WTC11 (cell line): ENCODE measurements at places on chromosomes 12 and 14.

GRCh38 chr12:67411562-67411961 lies 142.4 kb downstream of the CAND1 start:
- DNase-seq, result no peak

DNA sequence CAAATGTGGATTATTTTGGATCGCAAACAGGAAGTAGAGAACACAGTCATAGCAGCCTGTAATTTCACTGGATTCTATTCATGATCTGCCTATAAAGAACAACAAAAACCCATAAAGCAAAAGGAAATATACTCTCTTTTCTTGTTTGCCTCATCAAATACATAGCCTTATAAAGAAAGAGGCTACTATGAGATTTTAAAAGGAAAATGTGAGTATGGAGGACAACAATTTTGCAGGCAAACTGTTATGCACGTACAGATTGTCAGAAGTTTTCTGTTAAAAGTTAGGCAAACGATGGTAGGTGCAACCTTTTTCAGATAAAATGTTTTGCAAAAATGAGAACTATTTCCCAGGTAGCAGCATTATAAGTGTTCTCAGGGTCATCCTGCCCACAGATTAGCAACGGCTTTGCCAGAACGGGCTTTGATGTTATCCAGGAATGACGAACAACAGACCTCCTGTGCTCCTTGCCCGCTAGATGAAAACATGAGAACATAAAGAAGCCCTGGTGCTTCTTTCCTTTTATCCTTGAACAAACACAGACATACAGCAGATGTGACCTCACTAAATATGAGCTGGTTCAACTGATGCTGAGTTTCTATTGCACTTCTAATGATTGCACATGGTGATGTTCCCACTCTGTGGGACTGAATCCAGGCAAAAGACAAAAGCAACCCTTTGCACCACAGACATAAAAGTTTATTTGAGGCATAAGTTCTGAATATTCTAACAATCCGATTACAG lies 88.1 kb downstream of the ITPR2 start:
- DNase-seq, result no peak

GRCh38 chr12:131102493-131102931 lies 148.8 kb downstream of the ADGRD1 start:
- no peak for DNase-seq

- no peak for DNase-seq
Measured at GRCh38 chr12:124301084-124301654, 6.3 kb downstream of the RFLNA start.

GRCh38 chr12:13719986-13720385 lies 261.4 kb downstream of the GRIN2B start:
- DNase-seq, result no peak

DNA sequence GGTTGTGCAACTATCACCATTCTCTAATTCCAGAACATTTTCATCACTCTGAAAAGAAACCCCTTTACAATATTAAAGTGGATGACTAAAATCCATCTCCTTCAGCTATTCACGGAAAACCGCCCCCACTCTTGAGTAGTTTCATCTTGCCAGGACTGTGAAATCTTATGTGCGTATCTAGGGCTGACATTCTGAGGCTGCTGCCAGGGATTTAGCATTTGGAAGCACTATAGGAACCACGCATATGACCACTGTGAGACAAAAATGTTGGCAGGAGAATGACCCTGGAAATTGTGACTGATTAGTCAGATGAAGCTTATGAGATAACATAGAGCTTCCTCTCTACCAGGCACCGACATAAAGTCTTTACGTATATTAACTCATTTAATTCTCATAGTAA lies 305.2 kb upstream of the PDE3A start:
- DNase-seq, result no peak

DNA sequence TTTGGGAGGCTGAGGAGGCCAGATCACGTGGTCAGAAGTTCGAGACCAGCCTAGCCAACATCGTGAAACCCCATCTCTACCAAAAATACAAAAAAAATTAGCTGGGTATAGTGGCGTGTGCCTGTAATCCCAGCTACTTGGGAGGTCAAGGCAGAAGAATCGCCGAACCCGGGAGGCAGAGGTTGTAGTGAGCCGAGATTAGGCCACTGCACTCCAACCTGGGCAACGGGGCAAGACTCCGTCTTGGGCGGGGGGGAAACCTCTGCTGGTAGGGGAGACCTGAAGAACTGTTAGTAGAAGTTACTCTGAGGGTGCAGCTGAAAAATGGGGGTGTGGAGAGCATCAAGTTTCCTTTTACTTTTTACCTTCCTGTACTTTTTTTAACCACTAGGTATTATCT lies 2.2 kb upstream of the LRP1 start:
- DNase-seq, result no peak

- DNase-seq, result no peak
Measured at GRCh38 chr14:53226553-53226952, 73.4 kb upstream of the DDHD1 start.

- DNase-seq, result no peak
Measured at GRCh38 chr12:66725031-66725430, 46.2 kb upstream of the GRIP1 start.

DNA sequence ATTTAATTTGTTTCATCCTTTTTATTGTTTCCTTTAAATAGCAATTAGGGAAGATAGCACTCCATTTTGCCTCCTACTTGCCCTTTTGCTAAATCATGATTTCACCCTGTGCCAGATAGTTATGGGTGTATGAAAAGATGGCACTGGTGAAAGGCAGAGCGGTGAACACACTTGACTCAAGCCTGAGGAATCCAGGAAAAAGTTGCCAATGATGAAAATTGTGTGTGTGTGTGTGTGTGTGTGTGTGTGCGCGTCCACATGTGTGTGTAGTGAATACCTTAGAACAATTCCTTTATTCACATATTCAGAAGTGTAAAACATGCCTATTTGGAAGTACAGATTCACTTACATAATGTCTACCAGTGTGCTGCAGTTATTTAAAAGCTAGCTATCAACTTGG lies 123.8 kb downstream of the PTCSC3 start:
- DNase-seq, result no peak

GRCh38 chr12:120536064-120536791 lies 2.1 kb downstream of the RNF10 start:
- DNase-seq, result no peak

DNA sequence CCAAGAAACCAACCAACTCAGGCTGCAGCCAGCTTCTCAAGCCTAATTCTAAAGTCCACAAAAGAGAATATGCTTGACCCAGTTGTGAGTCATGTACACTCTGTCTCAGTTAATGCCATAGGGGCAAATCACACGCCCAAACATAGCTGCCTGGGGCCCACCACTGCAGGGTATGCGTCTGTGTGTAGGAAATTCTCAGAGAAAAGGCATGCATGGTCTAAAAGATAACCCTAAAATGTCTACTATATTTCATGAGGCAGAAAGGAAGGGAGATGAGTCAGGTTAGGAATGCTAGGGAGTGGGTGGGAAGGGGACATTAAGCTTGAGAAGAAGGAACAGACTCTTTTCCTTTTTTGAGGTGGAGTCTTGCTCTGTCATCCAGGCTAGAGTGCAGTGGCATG lies 22.3 kb upstream of the SPTLC2 start:
- DNase-seq, result no peak

GRCh38 chr12:96701856-96702255 lies 205.2 kb upstream of the NEDD1 start:
- no peak for DNase-seq

GRCh38 chr12:12349711-12350665 lies at the start of gene MANSC1:
MANSC1 (minus strand) TSS chr12:12350242; CDS start chr12:12343314, 6,928 bp downstream.
- DNase-seq, result peak; percentile 71

DNA sequence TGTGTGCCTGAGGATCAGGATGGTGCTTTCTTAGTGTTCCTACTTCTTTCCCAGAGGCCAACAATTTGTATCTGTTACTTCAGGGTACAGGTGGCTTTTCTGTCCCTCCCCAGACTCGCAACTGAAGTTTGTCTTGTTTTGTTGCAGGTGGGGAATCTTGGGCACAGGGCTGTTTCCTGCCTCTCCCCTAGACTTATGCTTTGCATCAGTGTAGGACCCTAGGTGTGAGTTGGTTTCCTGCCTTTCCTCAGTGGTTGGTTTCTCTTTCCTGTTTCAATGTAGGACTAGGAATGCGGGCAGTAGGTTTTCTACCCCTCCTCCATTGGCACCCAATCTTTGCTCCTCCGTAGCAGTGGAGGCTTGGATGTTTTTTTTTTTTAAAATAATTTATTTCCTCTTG lies 87.0 kb downstream of the TRMT5 start:
- DNase-seq, result no peak

GRCh38 chr12:94145191-94145983 lies 3.0 kb upstream of the PLXNC1 start:
- DNase-seq, result no peak

DNA sequence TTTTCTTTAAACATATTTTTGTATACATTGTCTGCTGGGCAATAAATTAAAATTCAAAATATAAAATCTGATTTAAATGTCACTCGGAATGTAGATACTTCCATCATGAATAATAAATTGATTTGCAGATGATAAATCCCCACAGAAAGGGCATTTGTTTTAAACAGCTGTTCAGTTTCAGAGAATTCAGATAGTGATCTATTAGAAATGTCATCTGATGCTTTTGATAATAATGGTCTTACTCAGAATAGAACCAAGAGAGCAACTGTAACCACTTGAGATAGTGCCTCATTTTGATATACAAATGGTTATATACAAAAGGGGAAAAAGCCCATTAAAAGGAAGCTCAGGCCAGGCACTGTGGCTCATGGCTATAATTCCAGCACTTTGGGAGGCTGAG lies 43.4 kb downstream of the CDK17 start:
- no peak for DNase-seq

DNA sequence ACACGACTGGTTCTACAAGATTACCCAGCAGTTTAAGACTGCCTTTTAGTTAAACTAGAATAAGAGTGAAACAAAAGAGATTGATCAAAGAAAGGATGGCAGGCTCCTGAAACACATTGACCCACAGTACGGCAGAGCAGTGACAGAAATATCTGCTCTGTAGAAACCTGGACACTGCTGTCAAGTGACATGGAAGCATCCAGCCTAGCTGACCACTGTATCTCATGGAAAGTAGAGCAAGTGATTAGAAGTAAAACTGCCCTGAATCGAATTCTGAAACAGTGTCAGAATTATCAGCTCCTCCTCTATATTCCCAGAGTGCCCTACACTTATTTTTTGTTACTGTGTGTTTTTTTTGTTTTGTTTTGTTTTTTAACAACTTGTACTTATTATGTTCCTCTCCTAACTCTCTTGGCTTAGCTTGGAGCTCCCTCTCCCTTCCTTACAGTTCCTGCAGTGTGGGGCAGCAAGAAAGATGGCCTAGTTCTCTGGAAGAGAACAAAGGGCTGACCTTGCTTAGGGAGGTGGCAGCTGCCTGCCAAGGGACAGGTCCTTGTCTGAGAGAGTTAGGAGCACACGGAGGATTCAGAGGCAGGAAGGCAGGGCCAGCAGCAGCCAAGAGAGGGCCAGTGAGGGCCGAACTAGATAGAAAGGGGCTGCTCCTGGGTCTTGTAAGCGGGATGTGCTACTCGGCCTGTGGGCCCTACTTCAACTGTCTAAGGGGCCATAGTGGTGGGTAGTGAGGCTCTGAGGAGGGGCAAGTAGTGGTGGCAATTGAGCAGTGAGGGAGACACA lies 97.2 kb downstream of the PTPRR start:
- DNase-seq, result peak; percentile 13

DNA sequence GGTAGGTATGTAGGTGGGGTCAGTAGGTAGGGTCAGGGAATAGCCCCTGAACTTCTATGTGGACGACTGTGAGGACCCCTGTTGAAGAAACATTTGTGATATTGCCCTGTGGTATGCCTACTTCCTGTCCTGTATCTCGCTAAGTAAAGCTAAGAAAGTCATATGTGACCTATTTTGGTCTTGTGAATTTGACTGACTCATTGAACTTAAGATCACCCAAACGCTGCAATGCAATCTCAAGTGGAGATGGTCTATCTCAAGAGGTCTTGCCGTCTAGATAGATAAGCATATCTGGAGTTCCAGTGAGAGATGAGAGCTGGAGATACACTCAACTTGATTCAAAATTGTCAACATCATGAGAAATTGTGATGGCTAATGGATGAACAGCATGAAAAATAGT lies 73.8 kb downstream of the TRAFD1 start:
- DNase-seq, result no peak

DNA sequence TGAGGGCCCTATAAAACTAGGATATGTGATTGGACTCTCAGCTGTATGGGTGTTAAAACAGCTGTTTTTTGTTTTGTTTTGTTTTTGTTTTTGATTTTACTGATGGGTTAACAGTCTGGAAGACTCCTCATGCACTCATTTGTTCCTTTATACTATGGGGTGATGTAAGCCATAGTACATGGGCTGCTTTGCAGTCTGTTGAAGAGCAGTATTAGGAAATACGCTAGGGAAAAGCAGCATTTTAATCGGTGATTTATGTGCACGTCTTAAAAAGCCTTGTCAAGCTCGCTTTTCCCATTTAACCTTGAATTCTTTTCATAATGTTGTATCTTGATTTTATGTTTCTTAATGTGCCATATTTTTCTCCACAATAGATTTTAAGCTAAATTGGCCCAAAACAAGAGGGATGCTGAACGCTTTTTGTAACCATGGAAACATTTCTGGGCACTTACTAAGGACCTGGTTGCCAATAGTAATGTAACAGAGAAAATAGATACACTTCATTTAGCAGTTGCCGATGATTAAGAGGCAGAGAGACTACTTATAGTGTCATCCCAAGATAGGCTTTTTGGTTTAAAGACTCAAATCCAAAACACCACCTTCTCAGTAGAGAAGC lies 244.0 kb downstream of the SNAPC1 start:
- DNase-seq, result no peak

GRCh38 chr14:72610096-72610830 lies 283.6 kb downstream of the DPF3 start:
- DNase-seq, result no peak

DNA sequence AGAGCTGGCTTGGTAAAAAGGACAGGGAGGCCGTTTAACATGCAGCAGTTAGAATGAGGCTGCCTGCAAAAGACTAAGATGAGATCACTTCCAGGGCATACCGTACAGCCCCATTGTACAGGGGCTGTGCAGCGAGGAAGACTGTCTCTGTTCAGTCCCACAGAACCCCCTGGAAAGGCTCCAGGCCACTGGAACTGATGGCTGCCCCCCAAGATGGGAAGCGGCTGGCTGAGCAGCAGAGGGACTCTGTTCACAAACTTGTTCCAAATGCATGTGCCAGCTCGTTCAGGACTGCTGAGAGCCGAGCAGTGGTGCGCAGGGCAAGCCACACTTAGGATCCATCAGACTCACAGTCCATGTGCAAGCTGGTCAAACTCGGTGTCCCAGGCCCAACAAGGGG lies 82.9 kb downstream of the CHGA start:
- no peak for DNase-seq

- DNase-seq, result no peak
Measured at GRCh38 chr12:119710965-119711551, 43.1 kb downstream of the PRKAB1 start.

- DNase-seq, result no peak
Measured at GRCh38 chr12:21683115-21683514, 25.5 kb upstream of the LDHB start.
